Large intestine (tissue), 12 donors: ENCODE measurements at places on chromosomes 13 and 19.

GRCh38 chr13:32136716-32137115 lies 105.1 kb downstream of the FRY start:
- no peaks in the 10 kb centered on the region for H3K36me3 ChIP-seq
- DNase-seq = no peak
- H3K4me1 ChIP-seq = peaks cover 5% of the 10 kb centered on the region
- no peaks in the 10 kb centered on the region for H3K27me3 ChIP-seq
- H3K27ac ChIP-seq = no peak overlapping the region

GRCh38 chr13:94712812-94713560 lies 641 bp upstream of the SOX21 start:
- no peak for DNase-seq
- H3K4me1 ChIP-seq = peaks cover 9% of the 10 kb centered on the region

GRCh38 chr19:10625003-10625761 lies at the start of gene SLC44A2:
Gene SLC44A2, plus strand, starts transcription at chr19:10625553. Its CDS starts 81 bp downstream, at chr19:10625634.
- peak; percentile 64 for DNase-seq
- H3K27me3 ChIP-seq = no peaks in the 10 kb centered on the region
- peaks cover 10% of the 10 kb centered on the region for H3K36me3 ChIP-seq
- peak within 1 kb of the TSS; percentile 49 for H3K4me3 ChIP-seq

DNA sequence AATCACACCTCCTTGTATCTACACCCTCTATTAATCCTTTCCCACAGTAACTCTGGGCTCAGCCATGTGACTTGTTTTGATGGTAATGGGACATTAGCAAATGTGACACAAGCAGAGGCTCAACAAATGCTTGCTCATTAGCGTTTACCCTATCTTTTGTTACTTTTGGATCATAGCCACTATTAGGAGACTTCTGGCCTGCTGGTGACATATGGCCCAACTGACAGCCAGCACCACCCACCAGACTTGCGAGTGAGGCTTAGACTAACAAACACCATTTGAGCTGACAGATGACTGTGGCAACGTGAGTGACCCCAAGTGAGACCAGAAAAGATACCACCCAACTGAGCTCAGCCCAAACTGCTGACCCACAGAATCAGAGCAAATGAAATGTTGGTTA lies 154.1 kb downstream of the OLFM4 start:
- no peak for DNase-seq
- H3K36me3 ChIP-seq = no peaks in the 10 kb centered on the region
- no peak overlapping the region for H3K4me3 ChIP-seq
- no peak overlapping the region for H3K27ac ChIP-seq

- H3K27ac ChIP-seq = no peak overlapping the region
- H3K4me1 ChIP-seq = peaks cover 2% of the 10 kb centered on the region
- H3K27me3 ChIP-seq = no peaks in the 10 kb centered on the region
- H3K4me3 ChIP-seq = no peak overlapping the region
Measured at GRCh38 chr19:1361601-1362386, 21.9 kb upstream of the NDUFS7 start.

GRCh38 chr13:33383724-33384577 lies 98.4 kb upstream of the STARD13 start:
- no peaks in the 10 kb centered on the region for H3K27me3 ChIP-seq
- H3K36me3 ChIP-seq = no peaks in the 10 kb centered on the region
- no peaks in the 10 kb centered on the region for H3K4me1 ChIP-seq
- H3K4me3 ChIP-seq = no peak overlapping the region

GRCh38 chr19:29672319-29672932 lies 7.2 kb downstream of the PLEKHF1 start:
- no peaks in the 10 kb centered on the region for H3K27me3 ChIP-seq
- no peaks in the 10 kb centered on the region for H3K36me3 ChIP-seq
- no peaks in the 10 kb centered on the region for H3K4me1 ChIP-seq
- no peak for DNase-seq
- no peak overlapping the region for H3K27ac ChIP-seq

GRCh38 chr19:49064029-49064629 lies 489 bp downstream of the NTF4 start:
- no peaks in the 10 kb centered on the region for H3K36me3 ChIP-seq
- H3K27me3 ChIP-seq = peaks cover 80% of the 10 kb centered on the region
- H3K27ac ChIP-seq = no peak overlapping the region
- DNase-seq = no peak
- H3K4me1 ChIP-seq = no peaks in the 10 kb centered on the region

DNA sequence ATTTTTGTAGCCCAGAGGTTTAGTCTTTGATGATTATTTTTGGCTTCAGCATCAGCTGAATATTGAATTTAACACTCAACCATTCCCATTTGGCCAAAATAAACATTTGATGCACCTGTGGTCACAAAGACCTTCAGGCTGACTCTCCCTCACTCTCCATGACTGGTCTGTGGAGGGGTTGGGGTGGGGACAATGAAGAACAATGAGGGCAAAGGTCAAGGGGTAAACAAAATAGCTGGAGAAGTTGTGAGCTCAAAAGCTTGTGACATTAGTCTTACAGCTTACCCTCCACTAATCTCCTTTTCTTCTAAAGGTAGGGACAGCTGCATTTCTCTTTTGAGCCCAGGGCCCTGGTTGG lies 86.9 kb downstream of the SLC15A1 start:
- H3K36me3 ChIP-seq = no peaks in the 10 kb centered on the region
- no peak overlapping the region for H3K4me3 ChIP-seq
- H3K27ac ChIP-seq = no peak overlapping the region
- H3K27me3 ChIP-seq = no peaks in the 10 kb centered on the region

DNA sequence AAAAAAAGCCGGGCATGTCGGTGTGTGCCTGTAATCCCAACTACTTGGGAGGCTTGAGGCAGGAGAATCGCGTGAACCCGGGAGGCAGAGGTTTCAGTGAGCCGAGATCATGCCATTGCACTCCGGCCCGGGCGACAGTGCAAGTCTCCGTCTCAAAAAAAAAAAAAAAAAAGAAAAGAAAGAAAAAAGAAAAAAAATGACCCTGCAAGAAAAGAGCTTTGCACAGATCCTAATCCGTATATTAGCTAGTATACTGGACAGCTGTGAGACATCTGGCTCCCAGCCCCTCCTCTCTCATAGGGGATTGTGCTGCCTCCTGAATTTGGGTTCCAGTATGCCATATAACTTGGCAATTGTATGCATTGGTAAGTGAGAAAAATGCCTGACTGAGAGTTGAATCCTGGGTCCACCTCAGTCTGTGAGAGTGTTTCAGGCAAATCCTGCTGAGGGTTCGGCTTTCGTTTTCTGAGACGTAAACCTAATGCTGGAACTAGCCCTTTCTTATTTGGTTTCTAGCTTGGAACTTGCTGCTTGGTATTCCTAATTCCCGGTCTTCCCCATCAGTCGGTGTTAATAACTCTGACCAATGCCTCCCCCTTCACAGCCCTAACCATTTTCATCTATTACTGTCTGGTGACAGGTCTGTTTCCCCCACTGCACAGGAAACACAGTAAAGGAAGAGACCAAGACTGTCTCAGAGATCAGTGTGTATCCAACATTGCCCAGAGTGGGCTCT lies 1.3 kb upstream of the AKT2 start:
- DNase-seq = no peak
- peaks cover 7% of the 10 kb centered on the region for H3K36me3 ChIP-seq
- peaks cover 21% of the 10 kb centered on the region for H3K4me1 ChIP-seq
- H3K4me3 ChIP-seq = no peak overlapping the region
- H3K27me3 ChIP-seq = no peaks in the 10 kb centered on the region
- no peak overlapping the region for H3K27ac ChIP-seq

GRCh38 chr13:75739244-75739868 lies 103.2 kb downstream of the LMO7 start:
- no peaks in the 10 kb centered on the region for H3K27me3 ChIP-seq
- H3K4me1 ChIP-seq = no peaks in the 10 kb centered on the region
- H3K36me3 ChIP-seq = no peaks in the 10 kb centered on the region
- no peak overlapping the region for H3K27ac ChIP-seq
- DNase-seq = no peak
- no peak overlapping the region for H3K4me3 ChIP-seq

- H3K4me3 ChIP-seq = no peak overlapping the region
- DNase-seq = no peak
- H3K36me3 ChIP-seq = no peaks in the 10 kb centered on the region
- no peaks in the 10 kb centered on the region for H3K27me3 ChIP-seq
- no peak overlapping the region for H3K27ac ChIP-seq
- no peaks in the 10 kb centered on the region for H3K4me1 ChIP-seq
Measured at GRCh38 chr13:71303144-71303543, 563.9 kb downstream of the DACH1 start.

DNA sequence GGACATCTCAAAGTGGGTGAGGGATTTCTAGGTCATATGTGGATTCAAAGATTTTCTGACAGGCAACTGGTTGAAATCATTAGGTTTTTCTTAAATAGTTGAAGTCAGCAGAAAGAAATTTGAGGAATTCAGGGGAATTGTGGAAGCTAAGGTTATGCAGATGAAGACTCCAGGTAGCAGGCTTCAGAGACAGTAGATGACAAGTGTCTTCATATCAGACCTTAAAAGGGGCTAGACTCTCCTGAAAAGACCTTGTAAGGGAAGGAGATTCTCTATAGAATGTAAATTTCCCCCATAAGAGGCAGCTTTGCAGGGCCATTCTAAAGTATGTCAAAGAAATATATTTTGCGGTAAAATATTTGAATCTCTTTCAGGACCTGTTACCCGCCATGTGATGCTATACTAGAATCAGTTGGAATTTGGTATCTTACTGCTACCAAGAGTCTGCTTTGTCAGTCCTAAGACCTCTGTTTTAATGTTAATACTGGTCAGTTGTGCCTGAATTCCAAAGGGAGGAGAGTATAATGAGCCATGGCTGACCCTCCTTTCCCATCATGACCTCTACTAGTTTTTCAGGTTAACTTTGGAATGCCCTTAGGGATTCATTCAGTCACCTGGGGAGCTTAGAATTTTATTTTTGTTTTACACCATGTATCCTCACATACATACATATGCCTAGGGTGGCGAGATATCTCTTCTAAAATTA lies 1115.5 kb upstream of the SLC10A2 start:
- no peak overlapping the region for H3K4me3 ChIP-seq
- H3K4me1 ChIP-seq = no peaks in the 10 kb centered on the region
- no peaks in the 10 kb centered on the region for H3K36me3 ChIP-seq
- no peaks in the 10 kb centered on the region for H3K27me3 ChIP-seq
